ENCODE measurements at places on chromosomes 12 and 14.

- H3K4me3 ChIP-seq: no peak overlapping the region
- H3K27ac ChIP-seq: no peak overlapping the region
- no peak for DNase-seq
- H3K27me3 ChIP-seq: no peaks in the 10 kb centered on the region
These were observed 13.9 kb downstream of the ARPC3 start for GRCh38 chr12:110436231-110436630.

- no peak overlapping the region for H3K27ac ChIP-seq
- no peak overlapping the region for H3K4me3 ChIP-seq
- no peaks in the 10 kb centered on the region for H3K27me3 ChIP-seq
- DNase-seq: no peak
These were observed 345.1 kb downstream of the RAD51B start for GRCh38 chr14:68164711-68165113.

GRCh38 chr12:66694666-66695613, 16.1 kb upstream of the GRIP1 start:
- H3K4me1 ChIP-seq: peaks cover 43% of the 10 kb centered on the region
- H3K27ac ChIP-seq: no peak overlapping the region
- H3K27me3 ChIP-seq: no peaks in the 10 kb centered on the region
- no peaks in the 10 kb centered on the region for H3K36me3 ChIP-seq
- no peak for DNase-seq

- no peaks in the 10 kb centered on the region for H3K36me3 ChIP-seq
- DNase-seq: no peak
- no peak overlapping the region for H3K27ac ChIP-seq
- H3K27me3 ChIP-seq: no peaks in the 10 kb centered on the region
- no peaks in the 10 kb centered on the region for H3K4me1 ChIP-seq
These were observed 7.3 kb downstream of the JAG2 start for GRCh38 chr14:105161309-105161708.

DNA sequence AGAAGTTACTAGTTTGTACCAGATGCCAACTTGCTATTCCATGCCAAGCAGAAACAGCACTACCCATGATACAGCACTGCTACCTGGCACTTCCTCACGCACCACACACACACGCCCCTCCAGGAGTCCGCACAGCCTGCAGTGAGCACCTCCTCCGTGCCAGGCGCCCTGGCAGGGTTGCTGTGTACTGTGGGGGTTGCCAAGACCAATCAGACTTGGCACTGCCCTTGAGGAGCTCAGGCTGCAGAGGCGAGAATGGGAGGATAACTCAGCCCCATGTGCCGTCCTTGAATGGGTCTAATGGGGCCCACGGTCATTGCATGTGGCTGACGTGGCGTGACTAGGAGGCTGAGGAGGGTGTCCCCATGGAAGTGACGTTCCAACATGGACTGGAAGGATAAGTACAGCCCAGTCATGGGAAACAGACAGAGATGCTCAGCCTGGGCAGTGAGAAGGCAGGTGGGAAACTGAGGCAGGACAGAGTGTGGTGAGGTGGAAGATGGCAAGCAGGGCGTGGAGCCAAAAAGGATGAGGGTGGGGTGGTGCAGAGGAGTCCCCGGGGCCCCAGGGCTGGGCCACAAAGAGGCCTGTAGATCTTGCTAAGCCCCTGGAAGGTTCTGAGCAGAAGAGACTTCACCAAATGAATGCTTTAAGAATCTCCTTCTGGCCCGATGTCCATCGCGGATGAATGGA, 65.3 kb upstream of the C14orf180 start:
- no peaks in the 10 kb centered on the region for H3K36me3 ChIP-seq
- no peaks in the 10 kb centered on the region for H3K27me3 ChIP-seq
- H3K4me1 ChIP-seq: peaks cover 86% of the 10 kb centered on the region
- peak overlapping the region; percentile 90 for H3K27ac ChIP-seq
- peak; percentile 63 for DNase-seq

DNA sequence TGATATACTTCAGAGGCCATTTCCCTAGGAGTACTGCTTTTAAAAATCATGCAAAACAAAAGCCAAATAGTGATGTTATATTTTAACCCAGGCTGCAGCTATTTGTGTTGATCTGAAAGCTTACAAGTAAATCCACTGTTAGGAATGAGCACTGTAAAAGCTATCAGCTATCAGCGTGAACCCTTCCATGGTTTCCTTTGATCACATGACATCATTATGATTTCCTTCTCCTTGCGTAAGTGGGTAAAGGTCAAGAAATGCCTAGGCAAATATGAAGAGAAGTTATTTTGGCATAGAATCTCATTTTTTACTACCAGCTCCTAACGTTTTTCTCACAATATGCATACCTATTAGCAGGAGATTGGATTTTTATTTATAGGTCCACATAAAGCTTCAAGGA, 48.6 kb upstream of the CATSPERB start:
- no peak for DNase-seq
- no peak overlapping the region for H3K27ac ChIP-seq
- no peaks in the 10 kb centered on the region for H3K4me1 ChIP-seq
- no peaks in the 10 kb centered on the region for H3K36me3 ChIP-seq
- H3K4me3 ChIP-seq: no peak overlapping the region

DNA sequence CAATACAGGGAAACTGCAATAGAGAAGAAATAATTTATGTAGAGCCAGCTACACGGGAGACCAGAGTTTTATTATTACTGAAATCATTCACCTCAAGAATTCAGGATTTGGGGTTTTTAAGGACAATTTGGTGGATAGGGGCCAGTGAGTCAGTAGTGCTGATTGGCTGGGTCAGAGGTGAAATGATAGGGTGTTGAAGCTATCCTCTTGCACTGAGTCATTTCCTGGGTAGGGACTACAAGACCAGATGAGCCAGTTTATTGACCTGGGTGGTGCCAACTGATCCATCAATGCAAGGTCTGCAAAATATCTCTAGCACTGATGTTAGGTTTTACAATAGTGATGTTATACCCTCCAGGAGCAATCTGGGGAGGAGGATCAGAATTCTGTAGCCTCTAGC, 486.3 kb downstream of the LRIG3 start:
- H3K36me3 ChIP-seq: no peaks in the 10 kb centered on the region
- no peaks in the 10 kb centered on the region for H3K4me1 ChIP-seq
- no peaks in the 10 kb centered on the region for H3K27me3 ChIP-seq
- H3K27ac ChIP-seq: no peak overlapping the region
- no peak for DNase-seq
- H3K4me3 ChIP-seq: no peak overlapping the region

Data from Karpas-422 (cell line).